ENCODE measurements at places on chromosomes 2 and 18.

GRCh38 chr2:235612181-235612950, 118.5 kb downstream of the AGAP1 start:
- DNase-seq = no peak

GRCh38 chr18:55189972-55190371, 230.7 kb upstream of the CCDC68 start:
- no peak for DNase-seq

DNA sequence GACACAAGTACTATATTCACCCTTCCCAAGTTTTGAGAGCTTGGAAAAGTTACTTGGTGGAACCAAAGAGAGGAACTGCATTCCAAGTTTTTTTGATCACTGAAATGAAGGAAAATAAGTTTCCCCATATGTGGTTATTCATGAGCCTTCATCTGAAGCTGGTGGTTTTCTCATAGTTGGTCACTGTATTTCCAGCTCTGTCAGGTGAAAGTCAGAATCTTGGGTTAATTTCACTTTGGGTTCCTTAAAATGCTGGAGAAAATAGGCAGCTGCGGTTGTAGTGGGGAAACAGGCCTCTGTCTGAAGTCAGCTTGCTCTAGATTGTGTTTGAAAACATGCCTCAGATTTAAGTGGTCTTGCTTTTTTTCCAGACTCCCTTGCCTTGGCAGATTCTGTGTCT, 200.5 kb downstream of the HRH4 start:
- no peak for DNase-seq

GRCh38 chr18:55912071-55912470, 324.1 kb upstream of the TCF4 start:
- DNase-seq = peak; percentile 33

All from Ammon's horn (tissue), 1 donor.